ENCODE measurements at places on chromosomes 7 and 10.

DNA sequence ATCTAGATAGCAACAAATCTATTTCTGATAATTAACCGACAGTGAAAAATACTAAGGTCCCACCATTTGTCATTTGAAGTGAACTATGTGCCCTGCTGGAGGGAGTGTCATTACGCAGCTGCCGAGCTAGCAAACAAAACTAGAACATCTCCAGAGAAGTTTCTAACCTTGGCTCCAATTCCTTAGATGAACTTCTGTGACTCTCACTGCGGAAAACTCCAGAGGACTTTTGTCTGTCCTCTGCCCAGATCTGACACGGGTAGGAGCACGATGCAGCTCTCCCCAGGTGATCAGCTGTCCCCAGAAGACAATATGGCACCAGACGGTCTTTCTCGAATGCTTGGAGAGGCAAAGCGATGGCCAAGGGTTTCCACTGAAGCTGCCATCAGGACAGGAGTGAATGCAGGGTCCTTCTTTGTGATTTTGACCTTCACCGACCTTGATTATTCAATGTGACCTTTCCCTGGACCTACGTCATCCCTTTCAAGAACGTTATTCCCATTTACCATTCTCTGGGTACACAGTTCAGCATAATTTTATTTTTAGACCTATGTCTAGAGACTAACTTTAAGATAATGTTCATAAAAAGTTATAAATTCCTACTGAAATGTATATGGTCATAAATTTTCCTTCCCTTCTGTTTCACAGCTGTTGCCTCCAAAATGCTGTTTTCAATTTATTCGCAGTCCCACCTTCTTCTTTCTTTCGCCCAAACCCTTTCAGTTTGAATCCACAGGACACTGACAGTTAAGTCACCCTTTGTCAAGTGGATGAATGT lies 116.7 kb upstream of the C7orf33 start:
- no peak for DNase-seq

DNA sequence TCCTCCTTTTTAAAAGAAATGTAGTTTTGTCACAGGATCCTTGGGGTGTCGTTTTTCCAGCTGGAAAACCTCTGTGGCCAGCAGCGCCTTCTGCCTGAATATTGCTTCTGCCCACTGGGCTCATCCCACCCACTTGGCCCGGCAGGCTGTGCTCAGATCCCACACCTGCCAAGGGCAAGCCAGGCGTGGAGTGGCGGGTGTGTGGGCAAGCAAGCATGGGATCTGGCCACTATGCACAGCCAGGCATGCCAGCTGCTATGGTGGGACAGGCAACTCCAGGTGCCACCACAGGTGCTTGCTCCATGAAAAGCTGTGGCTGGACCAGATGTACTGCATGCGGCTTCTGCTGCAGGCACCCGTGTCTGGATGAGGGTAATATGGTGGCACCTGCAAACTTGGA lies 31.2 kb upstream of the INPP5F start:
- DNase-seq = no peak

- DNase-seq = no peak
These were observed 169.0 kb downstream of the AKR1D1 start for GRCh38 chr7:138245216-138245615.

DNA sequence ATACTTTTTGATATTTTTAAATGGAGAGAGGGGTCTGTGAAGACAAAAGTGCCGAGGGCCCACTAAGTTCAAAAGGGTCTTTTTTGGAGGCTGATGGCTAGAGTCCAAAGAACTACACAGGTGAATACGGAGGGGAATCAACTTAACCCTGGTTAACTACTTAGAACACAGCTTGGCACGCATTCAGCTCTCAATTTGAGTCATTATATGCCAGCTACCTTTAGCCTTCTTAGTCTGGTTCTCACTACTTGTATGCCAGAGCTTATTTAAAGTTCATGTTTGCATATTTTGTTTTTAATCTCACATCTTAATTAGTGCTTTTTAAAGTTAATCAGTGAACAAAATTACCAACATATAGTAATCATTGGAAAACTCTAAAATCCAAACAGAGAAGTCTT lies 80.8 kb downstream of the VWDE start:
- DNase-seq = no peak

GRCh38 chr7:70539617-70540016 lies 592.3 kb upstream of the GALNT17 start:
- no peak for DNase-seq

DNA sequence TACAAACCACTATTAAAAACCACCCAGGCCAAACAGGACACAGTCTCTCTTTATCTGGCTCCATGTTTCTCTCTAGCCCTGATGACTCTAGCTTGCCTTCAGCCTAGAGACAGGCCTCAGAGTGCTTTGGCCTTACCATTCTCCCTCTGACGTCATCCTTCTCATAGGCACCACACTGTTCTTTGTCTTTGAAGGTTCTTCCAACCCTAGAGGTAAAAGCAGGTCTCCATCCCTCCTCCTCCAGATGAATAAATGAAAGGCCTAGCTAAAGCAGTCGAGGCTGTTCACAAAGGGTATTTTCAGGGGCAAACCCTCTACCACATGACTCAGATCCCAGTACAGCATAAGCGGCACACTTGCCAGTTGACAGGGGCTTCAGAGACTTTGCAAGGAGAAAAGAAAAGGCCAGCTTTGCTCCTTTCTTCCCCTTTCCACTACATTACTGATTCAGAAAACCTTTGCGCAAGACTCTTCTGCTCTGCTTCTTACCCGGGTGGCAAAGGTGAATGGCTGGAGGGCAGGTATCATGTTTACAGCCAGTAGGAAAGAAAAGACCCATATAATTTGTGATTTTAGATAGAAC lies 14.8 kb downstream of the NFE2L3 start:
- DNase-seq = no peak

GRCh38 chr7:118153551-118154177 lies 30.3 kb upstream of the LSM8 start:
- DNase-seq = peak; percentile 40
